ENCODE measurements at places on chromosomes 3 and 15.

DNA sequence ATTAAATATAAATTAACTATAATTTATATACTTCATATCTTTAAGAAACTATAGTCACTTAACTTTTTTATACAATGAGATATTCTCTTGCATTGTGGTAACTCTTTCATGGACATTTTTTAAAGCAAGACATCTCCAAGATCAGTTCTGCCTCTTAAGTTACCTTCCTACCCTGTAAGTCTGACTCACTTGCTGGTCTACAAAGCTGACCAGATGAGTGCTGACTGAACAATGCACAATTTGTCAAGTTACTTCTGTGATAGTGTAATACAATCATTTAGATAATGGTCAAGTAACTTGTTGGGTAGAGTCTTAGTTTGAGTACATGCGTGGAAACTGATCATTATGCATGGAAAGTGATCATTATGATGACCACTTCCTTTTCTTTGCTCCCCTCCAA lies 145.9 kb downstream of the MEIS2 start:
- DNase-seq, result no peak

DNA sequence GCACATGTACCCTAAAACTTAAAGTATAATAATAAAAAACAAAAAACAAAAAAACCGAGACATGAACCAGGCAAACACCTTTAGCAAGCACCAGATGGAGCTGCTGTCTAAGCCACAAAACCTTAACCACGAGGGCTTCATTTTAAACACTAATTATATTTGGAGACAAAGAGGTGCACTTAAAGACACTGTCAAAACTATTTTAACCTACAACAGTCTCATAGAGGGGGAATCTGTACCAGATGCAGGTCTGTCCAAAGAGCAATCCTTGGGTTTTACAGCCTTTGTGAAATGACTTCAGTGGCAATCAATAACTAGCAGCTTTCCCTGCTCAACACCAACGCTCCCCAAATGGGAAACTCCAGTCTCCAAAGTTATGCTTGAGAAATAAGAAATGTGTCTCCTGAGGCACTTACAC lies 115.7 kb upstream of the TSPAN3 start:
- DNase-seq, result no peak

- no peak for DNase-seq
These were observed 139.4 kb downstream of the NECTIN3 start for GRCh38 chr3:111210866-111211564.

- DNase-seq, result no peak
These were observed 88.9 kb upstream of the PTX3 start for GRCh38 chr3:157347577-157348303.

DNA sequence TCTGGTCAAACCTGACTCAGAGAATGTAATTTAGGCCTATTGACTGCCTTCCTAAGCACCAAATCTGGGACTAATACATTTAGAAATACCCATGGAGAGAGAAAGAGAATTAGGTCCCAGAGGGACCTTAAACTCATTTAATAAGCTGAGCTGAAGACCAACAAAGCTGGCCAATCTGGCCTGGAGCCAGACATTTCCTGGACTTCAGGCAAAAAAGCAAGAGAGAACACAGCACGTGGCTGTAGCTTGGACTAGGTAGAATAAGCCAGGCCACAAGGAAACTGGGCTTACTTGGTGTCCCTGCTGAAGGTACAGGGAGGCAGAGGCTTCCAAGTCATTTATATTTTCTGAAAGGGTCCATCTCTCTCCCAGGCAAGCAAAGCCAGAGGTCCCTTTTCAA lies 88.1 kb downstream of the RTP4 start:
- no peak for DNase-seq

DNA sequence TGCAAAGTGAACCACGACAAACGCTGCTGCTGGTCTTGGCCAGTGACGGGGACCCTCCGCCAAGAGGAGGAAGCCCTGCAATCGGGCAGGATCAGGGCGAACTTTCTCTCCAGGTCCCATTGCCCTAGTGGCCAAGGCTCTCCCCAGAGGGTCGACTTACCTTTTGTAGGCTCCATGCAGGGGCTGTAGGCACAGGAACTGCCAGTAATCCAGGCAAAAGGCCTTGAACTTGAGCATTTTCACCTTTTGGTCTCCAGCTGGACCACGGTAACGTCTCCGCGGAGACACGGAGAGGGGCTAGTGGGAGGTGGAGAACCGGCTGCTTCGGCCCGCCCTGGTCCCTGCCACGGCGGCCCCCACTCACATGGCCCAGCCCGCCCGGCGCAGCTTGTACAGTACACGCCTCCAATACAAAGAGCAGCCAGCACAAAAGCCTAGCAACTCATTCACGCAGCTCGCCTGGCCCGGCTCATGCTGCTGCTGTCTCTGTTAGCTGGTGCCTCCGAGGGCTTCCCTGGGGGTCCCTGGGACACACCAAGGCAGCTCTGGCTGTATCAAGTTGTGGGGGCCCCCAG lies 31.0 kb downstream of the IQSEC1 start:
- no peak for DNase-seq

GRCh38 chr15:72532991-72533601 lies 59.0 kb downstream of the ARIH1 start:
- DNase-seq, result no peak

DNA sequence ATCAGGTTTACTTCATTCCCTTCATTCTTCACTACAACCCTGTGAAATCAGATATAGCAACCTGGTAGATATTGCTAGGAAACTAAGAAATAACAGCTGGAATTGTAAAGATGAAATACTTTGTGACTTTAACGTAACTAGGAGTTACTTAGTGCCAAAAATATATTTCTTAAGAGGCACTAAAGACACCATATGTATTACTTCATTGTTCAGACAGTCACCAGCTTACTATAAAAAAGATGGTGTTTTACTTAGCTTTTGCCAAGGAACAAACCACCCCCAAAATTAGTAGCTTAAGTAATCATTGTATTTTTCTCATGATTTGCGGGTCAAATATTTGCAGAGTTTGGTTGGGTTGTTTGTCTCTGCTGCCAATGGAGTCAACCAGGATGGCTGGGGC lies 62.5 kb downstream of the PROS1 start:
- DNase-seq, result no peak

GRCh38 chr3:100880845-100881244 lies 112.4 kb downstream of the ABI3BP start:
- DNase-seq, result no peak

DNA sequence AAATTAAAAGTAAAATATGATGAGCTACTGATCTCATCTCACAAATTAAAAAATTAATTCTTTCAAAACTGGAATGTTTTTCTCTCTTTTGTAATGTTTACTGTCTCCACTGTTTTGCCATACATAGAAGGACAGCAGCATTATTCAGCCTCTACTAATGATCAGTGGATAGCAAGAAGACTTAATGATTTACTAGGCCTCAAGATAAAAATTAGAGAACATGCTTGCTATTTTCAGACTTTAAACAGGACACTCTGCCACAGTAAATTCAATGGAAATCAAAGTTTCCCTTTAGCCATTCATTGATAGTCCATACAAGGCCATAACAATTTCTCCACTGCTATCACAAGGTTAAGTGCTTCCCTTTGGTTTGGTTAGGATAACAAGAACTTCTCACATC lies 129.4 kb downstream of the TMCC1 start:
- no peak for DNase-seq

GRCh38 chr15:90348456-90348855 lies 3.6 kb upstream of the ZNF774 start:
- DNase-seq, result no peak

DNA sequence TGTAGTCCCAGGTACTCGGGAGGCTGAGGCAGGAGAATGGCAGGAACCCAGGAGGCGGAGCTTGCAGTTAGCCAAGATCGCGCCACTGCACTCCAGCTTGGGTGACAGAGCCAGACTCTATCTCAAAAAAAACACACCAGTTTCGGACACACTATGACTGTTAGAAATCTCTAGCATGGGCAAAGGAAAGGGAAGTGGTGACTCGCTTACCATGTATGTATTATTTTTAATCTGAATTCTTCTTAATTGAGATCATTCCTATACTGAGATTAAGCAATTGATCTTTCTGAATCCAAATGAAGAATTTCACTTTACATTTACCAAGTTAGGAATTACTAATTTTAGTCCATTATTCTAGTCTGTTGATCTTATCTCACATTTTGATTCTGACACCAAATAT lies 459.2 kb upstream of the ALCAM start:
- DNase-seq, result no peak
